Activated B cell treated with CpG ODN at 0.5 μM for 24 hours (primary cell): ENCODE measurements at places on chromosomes 2 and 18.

DNA sequence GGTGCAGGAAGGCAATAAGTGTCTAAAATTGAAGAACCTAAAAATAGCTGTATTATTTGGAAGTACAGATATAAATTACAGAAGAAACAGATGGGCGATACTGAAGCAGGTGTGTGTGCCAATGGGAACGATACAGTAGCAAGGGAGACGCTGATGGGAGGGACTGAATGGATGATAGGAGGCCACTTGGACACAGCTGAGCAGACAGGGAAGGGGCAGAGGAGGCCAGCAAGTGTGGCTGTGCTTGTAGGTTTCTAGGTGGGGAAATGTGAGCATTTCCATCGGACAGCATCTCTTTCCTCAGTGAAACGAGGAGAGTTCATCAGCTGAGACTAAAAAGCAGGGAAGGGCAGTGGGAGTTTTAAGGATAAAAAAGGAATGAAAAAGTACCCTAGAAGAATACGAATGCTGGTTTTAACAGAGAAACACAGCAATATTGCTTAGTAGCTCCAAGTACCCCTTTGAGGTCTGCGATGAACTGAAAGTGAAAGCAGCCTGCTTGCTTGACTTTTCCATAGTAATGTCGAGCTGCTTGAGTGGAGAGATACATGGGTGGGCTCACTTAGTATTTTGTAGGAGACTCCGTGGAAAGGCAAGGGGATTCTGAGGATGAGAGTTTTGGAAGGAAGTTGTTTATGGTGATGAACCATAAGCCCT is 91.7 kb upstream of the EPC2 start:
- no peaks in the 10 kb centered on the region for H3K27me3 ChIP-seq
- no peaks in the 10 kb centered on the region for H3K4me1 ChIP-seq
- no peak overlapping the region for H3K4me3 ChIP-seq
- no peak overlapping the region for H3K27ac ChIP-seq
- no peaks in the 10 kb centered on the region for H3K36me3 ChIP-seq

- no peak overlapping the region for H3K27ac ChIP-seq
- no peaks in the 10 kb centered on the region for H3K27me3 ChIP-seq
- no peaks in the 10 kb centered on the region for H3K36me3 ChIP-seq
- H3K4me1 ChIP-seq: no peaks in the 10 kb centered on the region
- DNase-seq: no peak
- no peak overlapping the region for H3K4me3 ChIP-seq
These were observed 65.7 kb upstream of the DAPL1 start for GRCh38 chr2:158729451-158729850.

GRCh38 chr2:228699400-228699799 is 517.9 kb upstream of the SPHKAP start:
- H3K27me3 ChIP-seq: no peaks in the 10 kb centered on the region
- H3K4me1 ChIP-seq: no peaks in the 10 kb centered on the region
- H3K27ac ChIP-seq: no peak overlapping the region
- H3K36me3 ChIP-seq: no peaks in the 10 kb centered on the region
- no peak for DNase-seq
- no peak overlapping the region for H3K4me3 ChIP-seq

- no peaks in the 10 kb centered on the region for H3K27me3 ChIP-seq
- H3K36me3 ChIP-seq: no peaks in the 10 kb centered on the region
- no peak for DNase-seq
- no peak overlapping the region for H3K27ac ChIP-seq
- H3K4me1 ChIP-seq: no peaks in the 10 kb centered on the region
These were observed 62.8 kb downstream of the GALNT14 start for GRCh38 chr2:31075431-31075830.

DNA sequence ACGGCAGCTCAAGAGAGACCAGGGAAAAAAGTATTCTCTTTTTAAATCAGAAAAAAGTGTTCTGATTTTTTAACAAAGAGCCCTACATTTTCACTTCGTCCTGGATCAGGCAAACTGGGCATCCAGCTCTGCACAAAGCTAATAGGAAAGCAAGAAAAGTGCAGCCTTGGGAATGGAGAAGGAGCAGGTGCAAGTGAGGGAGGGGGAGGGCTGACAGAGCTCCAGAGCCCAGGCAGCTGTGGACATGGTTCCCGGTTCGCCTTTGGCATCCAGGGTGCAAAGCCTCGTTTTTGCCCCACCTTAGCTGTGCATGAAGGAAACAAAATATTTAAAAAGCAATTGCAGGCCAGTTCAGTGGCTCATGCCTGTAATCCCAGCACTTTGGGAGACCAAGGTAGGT is 82.2 kb downstream of the FAM124B start:
- no peaks in the 10 kb centered on the region for H3K36me3 ChIP-seq
- no peak overlapping the region for H3K4me3 ChIP-seq
- no peak overlapping the region for H3K27ac ChIP-seq
- no peaks in the 10 kb centered on the region for H3K4me1 ChIP-seq
- DNase-seq: no peak
- H3K27me3 ChIP-seq: peaks cover 25% of the 10 kb centered on the region

GRCh38 chr2:190695739-190696138 is 46.9 kb downstream of the NAB1 start:
- H3K4me1 ChIP-seq: no peaks in the 10 kb centered on the region
- H3K36me3 ChIP-seq: peaks cover 17% of the 10 kb centered on the region
- no peak overlapping the region for H3K4me3 ChIP-seq
- no peaks in the 10 kb centered on the region for H3K27me3 ChIP-seq
- H3K27ac ChIP-seq: no peak overlapping the region
- DNase-seq: no peak
